ENCODE measurements at places on chromosomes 5 and 9.

GRCh38 chr9:105038051-105038450 is 110.1 kb upstream of the ABCA1 start:
- no peak for ATAC-seq

- no peak for ATAC-seq
These were observed 6.2 kb downstream of the MYORG start for GRCh38 chr9:34370335-34370969.

DNA sequence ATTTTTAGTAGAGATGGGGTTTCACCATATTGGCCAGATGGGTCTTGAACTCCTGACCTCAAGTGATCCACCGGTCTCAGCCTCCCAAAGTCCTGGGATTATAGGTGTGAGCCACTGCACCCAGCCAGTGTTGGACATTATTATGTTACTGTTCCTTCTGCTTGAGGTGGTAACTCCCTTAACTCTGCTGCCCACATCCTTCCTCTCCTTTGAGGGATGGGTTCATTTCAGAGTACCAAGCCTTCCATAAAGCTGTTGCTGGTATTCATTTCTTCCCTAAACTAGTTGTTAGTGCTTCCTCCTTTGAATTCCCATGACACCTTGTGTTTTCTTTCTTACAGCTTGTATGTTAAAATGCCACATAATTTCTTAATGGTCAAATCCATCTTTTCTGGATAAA is 54.0 kb downstream of the CTNNA1 start:
- no peak for ATAC-seq

GRCh38 chr9:73437758-73438157 is 286.1 kb downstream of the ANXA1 start:
- no peak for ATAC-seq

- peak; percentile 40 for ATAC-seq
These were observed 780 bp downstream of the CDC37L1 start for GRCh38 chr9:4680173-4680525.

- ATAC-seq, result peak; percentile 92
These were observed 103.6 kb upstream of the CHD1 start for GRCh38 chr5:99032234-99033013.

DNA sequence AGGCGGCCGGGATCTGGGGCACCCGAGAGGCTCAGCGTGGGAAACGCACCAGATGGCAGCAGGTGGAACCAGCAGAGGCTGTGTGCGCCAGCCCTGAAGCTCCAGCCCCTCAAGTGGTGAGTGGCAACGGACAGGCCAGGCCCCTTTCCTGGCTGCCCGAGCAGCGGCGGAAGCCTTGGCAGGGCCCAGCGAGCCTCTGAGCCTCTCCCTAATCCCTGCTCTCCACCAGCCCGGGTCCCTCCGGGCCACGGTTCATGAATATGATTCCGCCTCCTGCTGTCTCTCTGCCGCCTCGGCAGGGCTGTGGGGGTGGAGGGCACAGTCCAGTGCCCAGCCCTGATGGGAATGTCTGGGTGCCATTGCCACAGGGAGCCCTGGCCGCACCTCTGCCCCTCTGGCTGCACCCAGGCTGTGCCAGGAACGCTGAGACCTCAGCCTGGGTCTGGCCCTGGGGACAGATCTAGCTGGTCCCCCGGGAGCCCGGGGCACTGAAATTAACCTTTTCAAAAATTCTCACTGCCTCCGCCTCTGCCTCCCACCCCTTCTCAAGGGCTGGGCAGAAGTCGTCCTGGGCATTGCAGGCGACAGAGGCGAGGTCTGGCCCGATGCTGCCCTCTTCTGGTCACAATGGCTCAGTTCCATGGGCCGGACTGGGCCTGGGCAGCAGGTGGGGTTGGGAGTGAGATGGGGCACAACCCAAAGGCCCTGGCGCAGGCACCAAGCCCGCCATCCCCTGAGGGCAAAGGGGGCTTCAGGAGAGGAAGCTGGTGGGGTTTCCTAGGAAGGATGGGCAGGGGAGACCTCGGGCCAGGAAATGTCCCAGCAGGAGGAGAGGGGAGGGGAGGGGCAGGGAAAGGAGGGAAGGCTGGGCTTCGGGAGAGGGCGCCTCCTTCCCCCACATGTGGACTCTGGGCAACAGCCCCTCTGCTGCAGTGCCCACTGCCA is 20.3 kb downstream of the CCDC187 start:
- ATAC-seq, result peak; percentile 96

- ATAC-seq, result peak; percentile 87
These were observed 211.1 kb upstream of the TLE4 start for GRCh38 chr9:79360387-79361347.

DNA sequence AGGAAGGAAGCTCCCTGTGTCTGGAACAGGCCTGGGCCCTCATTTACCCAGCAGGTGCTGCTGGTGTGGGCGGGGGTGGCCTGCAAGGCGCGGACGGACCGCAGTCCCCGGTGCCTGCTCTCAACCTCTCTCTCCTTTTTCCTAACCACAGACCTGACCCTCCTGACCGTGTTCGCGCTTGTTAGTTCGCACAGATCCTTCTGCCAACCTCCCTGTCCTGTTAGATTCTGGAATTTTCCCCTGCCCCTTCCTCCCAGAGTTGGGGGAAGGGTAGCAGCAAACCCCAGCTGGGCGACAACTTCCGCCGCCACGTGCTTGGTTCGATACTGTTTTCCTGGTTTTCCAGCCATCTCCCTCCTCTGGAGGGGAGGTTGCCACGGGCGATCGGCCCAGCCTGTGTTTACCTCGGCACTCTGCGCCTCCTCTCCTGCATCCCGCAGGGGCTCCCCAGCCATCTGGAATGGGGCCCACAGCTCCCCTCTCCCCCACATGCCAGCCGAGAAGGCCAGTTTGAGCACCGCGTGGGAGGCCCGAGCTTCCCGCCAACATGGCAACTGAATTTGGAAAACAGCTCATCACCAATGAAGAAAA is 70.8 kb upstream of the UNC5A start:
- ATAC-seq, result no peak

- ATAC-seq, result peak; percentile 59
These were observed 70.2 kb upstream of the AGXT2 start for GRCh38 chr5:35117967-35118366.

Data from SK-N-SH treated with all-trans-retinoic acid at 6 μM for 48 hours (cell line).